ENCODE measurements at places on chromosomes 3 and 15. TPM values are rescaled to one million over a fixed set of nuclear protein-coding genes. Genes with fewer than 3 reads are reported as not detected.

Gene RBP2
- not detected for total RNA-seq

Gene SYNPR
- 133 TPM for total RNA-seq

Gene GOLGA6L7
- not detected for total RNA-seq

Gene RBMS3
- 24.2 TPM for total RNA-seq

Gene SOX14
- not detected for total RNA-seq

Gene TMEM108
- 23.8 TPM for total RNA-seq

Gene CD96
- total RNA-seq = not detected

Gene DNAJA4
- 99.9 TPM for total RNA-seq

Data from dorsolateral prefrontal cortex (tissue), 122 donors.